SJCRH30 (cell line): ENCODE measurements at places on chromosomes 7 and 10. TPM values are rescaled to one million over a fixed set of nuclear protein-coding genes. Genes with fewer than 3 reads are reported as not detected.

DNA sequence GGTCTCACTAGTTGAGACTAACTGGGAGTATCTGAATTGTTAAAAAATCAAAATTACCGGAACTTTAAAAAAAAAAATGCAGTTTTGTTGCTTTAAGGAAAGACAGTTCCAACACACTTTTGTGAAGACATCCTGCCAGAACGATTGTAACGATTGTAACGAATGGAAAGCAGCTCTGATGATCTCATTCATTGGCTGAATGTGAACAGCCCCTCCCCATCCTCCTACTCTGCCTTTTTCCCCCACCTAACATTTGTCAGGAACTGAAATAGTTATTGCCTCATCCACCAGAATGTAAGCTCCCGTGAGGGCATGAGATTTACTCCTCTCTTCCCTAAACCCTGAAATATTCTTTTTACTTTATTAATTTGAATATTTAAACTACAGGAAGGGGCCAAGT is 23.1 kb upstream of the ZC3HAV1L start:
- DNase-seq, result no peak

DNA sequence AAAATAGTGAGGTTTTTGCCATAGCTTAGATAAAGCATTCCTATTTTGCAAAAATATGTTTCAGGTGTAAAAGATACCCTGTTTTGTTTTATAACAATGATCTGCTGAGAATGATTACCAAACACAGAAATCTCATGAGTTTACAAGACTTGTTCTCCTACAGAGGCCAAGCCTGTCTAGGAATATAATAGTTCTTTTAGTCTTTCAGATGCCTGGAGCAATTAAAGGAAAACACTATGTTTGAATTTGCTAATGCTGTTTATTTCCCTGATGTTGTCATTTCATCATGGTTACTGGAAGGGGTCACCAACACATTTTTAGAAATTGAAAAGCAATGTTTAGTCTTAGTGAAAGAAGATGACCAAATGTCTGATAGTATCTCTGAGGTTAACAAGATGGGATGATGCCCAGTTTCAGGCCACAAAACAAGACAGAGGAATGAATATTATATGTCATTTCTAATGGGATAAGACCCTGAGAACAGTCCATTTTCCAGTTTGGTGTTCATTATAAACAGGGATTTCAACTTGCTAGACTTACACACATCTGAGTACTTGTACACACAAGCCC is 559.9 kb downstream of the INHBA start:
- no peak for DNase-seq

PITX3 gene
- 105 and 111 TPM in 2 replicates for total RNA-seq

LHFPL3 gene
- total RNA-seq, result 0.05 and 0.22 TPM in 2 replicates

SGMS1 gene
- 13.4 and 14.7 TPM in 2 replicates for total RNA-seq

ELMO1 gene
- 55.4 and 67.2 TPM in 2 replicates for total RNA-seq

ITIH5 gene
- total RNA-seq, result 0.65 and 0.66 TPM in 2 replicates
